ENCODE measurements at places on chromosomes 13 and 19.

- no peak for DNase-seq
These were observed 17.4 kb downstream of the VASP start for GRCh38 chr19:45524575-45525129.

- peak; percentile 47 for DNase-seq
These were observed 5.1 kb upstream of the KRTDAP start for GRCh38 chr19:35495107-35496064.

DNA sequence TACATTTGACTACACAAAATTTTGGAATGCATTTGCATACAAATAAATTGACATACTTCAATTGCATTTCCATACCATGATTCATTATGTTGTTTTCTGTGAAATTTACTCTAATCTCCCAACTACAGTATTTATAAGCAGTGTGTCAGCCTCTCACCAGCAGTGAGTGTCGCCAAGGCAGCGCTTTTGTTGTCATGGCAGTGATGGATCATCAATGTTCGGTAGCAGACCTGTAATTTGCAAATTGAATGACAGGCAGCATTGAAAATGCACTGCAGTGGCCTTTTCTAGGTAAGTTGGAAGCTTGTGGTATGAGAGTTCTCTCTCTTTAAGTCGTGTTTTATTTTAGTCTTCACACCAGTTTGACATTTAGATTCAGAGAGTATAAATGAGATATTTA, 534.1 kb downstream of the PCDH17 start:
- peak; percentile 13 for DNase-seq

GRCh38 chr19:9308091-9308770, 1.4 kb downstream of the ZNF699 start:
- DNase-seq, result no peak

DNA sequence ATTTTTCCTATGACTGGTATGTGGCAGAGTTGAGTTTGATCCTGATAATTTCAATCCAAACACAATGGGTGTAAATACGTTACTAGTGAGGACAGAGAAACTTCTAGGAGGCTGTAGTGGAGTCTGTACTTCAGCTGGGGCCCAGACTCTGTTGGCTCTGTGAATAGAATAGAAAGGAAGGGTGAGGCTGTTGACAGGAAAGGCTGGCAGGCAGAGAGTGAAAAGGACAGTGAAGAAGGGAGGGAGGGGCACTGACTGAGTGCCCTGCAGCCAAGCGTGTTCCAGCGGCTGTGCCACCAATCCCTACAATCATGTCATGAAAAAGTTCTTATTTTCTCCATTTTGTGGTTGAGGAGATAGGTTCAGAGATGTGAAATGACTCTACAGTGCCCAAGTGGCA, 80.5 kb downstream of the MBNL2 start:
- no peak for DNase-seq

GRCh38 chr13:53068585-53069520, 40.2 kb downstream of the OLFM4 start:
- DNase-seq, result peak; percentile 34

GRCh38 chr19:6006896-6007295, 29.0 kb upstream of the RANBP3 start:
- DNase-seq, result no peak

- DNase-seq, result no peak
These were observed 2.3 kb downstream of the SSBP4 start for GRCh38 chr19:18421371-18421959.

- no peak for DNase-seq
These were observed 199.0 kb downstream of the NUFIP1 start for GRCh38 chr13:44790289-44790688.

- no peak for DNase-seq
These were observed 498.7 kb downstream of the DACH1 start for GRCh38 chr13:71368336-71368735.

DNA sequence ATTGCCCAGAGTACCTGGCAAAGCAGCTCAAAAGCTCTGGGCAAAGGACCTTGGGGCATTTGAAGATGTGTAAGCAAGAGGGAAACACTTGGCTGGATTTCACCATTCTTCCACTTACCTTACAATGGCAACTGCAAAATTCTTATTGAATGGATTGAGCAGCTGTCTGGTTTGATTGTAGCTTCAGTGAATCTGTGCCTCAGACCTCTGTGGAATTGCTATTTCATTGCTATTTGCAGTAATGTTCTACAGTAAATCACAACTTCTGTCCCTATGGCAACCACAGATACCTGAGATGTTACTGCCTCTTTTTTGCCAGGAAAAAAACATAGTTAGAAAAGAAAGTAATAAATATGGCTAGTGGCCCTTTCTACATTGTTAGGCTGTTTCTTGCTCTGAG, 519.5 kb downstream of the SUCLA2 start:
- no peak for DNase-seq

DNA sequence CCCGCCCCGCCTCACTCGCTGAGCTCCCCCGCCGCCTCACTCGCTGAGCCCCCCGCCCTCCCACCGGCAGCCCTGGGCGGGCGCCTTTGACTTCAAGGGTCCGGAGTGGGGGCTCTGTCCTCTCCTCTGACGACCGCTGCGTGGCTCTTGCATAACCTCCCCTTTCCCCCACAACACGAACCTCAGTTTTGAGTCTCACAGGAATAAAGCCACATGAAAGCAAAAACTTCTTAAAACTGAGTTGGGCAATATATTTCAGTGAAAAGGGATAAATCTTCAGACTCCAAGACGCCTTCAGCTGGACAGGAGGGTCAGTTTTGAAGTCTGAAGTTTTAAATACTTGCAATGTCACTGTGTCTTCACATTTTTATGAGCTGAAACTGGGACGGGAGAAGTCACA, 70.6 kb upstream of the C13orf46 start:
- no peak for DNase-seq

- DNase-seq, result no peak
These were observed 318.4 kb upstream of the OBI1 start for GRCh38 chr13:78977311-78977710.

DNA sequence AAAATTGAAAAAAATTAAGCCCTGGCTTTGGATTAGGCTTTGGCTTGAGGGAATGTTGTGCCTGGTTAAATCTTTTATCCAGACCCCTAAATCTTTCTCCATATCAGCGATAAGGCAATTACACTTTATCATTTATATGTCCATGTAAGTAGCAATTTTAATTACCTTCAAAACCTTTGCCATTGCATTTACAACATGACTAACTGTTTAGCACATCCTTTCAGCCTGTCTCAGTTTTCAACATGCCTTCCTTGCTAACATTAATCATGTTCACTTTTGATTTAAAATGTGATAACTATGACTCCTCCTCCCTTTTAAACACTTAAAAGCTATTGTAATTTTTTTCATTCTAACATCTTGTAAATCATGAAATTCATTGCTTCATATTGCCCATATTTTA, 583.7 kb downstream of the SLITRK1 start:
- no peak for DNase-seq

DNA sequence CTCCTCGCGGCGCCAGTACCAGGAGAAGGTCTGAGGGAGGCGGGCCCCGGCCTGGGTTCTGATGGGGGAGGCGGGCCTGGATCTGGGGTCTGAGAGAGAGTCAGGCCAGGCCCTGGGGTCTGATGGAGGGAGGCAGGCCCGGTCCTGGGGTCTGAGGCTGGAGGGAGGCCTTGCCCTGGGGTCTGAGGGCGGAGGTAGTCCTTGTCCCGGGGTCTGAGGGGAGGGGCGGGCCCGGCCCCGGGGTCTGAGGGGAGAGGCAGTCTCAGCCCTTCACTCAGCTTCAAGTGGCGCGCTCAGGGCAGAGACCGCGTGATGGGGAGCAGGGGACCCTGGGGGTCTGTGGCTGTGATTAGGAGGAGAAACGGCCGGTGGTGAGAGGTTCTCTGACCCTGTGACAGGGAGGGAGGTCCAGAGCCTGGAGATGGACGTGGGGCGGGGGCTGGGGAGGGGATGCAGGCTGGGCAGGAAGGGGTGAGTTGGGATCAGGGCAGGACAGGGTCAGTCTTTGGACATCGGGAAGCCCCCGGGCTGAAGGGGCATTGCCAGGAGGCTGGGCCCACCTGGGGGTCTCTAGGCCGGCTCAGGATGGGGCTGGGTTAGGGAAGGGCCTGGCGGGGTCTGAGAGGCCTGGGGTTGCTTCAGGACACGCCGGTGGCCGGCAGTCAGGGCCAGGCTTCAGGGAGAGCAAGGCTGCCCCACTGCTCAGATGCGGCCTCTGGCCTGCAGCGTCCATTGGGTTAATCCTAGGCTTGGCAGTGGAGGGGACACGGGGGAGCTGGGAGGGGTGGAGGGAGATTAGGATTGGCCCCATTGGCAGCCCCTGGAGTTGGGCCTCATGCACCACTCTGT, 18.7 kb downstream of the HCN2 start:
- no peak for DNase-seq

DNA sequence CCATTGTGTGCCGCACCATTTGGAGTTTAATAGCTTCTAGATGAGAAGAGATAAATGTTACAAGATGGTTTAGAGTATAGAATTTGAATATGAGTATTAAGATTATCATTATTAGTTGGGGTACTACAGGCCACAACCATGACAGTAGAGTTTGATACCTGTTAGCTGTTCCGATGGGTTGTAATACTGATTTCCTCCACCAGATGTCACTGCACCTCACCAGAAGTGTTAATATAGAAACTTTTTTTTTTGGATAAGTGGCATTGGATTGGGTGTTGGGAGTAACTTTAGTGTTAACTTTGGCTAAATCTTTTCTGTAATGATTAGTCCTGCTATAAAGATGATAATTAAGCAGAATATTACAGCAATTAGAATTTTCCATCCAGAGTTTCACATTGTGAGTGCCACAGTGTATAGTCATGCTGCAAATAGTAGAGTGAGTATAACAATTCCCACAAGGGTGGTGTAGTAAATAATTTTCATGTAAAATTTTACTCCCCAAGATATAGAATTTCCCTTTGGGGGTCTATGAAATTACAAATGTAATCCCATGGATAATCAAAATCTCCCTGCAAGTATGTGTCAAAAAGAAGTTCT, 56.3 kb downstream of the PSG3 start:
- DNase-seq, result peak; percentile 3

GRCh38 chr13:41222259-41222852, 28.0 kb upstream of the KBTBD7 start:
- peak; percentile 44 for DNase-seq

GRCh38 chr13:73248711-73249580, 190.1 kb downstream of the KLF5 start:
- no peak for DNase-seq

DNA sequence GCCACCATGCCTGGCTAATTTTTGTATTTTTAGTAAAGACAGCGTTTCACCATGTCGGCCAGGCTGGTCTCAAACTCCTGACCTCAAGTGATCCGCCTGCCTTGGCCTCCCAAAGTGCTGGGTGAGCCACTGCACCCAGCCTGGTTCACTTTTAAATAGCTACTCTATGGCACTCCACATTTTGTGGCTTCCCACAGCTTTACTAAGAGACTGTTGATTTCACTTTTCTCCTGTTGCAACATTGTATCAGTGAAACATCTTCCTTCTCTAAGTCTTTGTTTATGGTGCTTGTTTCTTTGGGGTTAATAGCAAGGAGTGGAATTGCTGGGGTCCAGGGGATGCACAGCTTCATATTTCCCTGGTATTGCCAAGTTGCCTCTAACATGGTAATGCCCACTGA, 12.3 kb downstream of the TMEM38A start:
- no peak for DNase-seq

DNA sequence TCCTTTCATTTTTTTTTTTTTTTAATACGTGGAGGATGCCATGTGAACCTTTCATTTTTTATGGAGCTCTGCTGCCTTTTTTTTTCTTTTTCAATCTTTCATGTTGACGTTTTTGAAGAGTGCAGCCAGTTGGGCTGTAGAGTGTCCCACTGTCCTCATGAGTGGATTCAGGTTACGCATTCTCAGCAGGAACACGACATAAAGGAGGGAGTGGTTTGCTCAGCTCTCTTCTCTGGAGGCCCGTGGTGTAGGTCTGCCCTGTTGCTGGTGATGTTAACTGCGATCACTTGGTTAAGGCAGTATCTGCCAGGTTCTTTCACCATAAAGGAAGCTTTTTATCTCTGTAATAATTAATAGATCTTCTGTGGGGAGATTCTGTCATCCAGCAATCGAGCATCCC, 26.7 kb upstream of the CACNG8 start:
- no peak for DNase-seq

DNA sequence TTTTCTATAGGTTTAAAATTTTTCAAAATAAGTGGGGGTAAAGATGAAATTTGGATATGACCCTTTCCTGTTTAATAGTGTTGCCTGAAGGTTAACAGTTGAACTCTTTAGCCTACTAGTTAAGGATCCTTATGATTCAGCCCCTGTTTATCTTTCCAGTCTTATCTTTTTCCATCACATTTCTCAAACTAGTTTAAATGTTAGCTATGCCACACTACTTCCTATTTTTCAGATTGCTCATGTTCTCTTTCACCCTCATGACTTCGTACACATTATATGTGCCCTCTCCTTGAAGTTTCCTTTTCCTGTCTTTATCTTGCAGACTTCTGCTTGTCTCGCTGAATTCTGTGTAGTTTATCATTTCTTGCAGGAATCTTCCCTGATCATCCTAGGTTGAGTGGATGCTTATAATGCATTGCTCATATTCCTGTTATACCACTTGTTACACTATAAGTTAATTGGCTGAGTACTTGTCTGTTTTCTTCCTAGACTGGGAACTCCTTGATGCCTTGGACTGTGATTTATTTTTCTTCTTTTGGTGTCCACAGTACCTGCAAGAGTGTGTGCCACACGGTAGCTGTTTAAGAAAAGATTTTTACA, 86.7 kb downstream of the FNDC3A start:
- DNase-seq, result no peak

GRCh38 chr19:50475736-50476223, 527 bp upstream of the EMC10 start:
- no peak for DNase-seq

- DNase-seq, result no peak
These were observed 349.0 kb downstream of the TBC1D4 start for GRCh38 chr13:75132701-75133695.

GRCh38 chr19:10173527-10173926, 21.2 kb downstream of the DNMT1 start:
- no peak for DNase-seq

GRCh38 chr19:47445937-47446402, 25.7 kb downstream of the SLC8A2 start:
- DNase-seq, result no peak

DNA sequence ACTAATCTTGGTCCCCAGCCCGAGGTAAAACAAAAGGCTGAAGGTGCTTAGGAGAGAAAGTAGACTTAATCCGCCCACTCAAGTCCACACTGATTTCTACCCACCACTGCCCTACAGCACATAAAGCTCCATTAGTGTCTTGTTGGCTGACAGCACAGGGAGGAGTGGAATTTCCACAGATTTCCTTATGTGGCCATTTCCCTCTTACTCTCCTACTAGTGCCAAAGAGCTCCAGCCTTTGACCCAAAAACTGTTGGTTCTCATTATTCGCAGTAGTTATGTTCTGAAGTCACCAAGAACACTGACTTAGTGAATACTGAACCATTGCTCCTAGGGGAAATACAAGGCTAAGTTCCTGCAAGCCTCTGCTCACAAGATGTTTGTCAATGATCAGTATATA, 61.2 kb downstream of the RAB20 start:
- no peak for DNase-seq

GRCh38 chr19:56222901-56223300, 20.8 kb downstream of the ZSCAN5C start:
- DNase-seq, result no peak
